Muscle of leg (tissue), 16 donors: ENCODE measurements at places on chromosomes 12 and 14.

DNA sequence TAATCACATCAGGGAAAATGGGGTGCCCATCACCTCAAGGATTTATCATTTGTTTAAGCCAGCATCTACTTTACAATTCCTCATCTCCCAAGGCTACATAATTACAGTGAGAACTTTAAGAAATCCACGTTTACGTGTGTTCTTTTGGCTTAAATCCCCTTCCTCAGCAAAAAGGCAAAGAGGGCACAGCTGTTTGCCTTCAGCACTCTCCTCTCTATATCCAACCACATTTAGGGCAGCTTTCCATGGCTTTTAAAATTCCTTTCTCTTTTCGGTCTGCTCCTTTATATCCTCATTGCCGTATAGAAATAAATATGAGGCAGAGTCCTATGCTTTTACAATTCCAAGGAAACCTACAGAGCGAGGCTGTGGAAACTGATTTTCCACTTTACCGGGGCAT, 175.9 kb downstream of the EMP1 start:
- DNase-seq = peak; percentile 31

DNA sequence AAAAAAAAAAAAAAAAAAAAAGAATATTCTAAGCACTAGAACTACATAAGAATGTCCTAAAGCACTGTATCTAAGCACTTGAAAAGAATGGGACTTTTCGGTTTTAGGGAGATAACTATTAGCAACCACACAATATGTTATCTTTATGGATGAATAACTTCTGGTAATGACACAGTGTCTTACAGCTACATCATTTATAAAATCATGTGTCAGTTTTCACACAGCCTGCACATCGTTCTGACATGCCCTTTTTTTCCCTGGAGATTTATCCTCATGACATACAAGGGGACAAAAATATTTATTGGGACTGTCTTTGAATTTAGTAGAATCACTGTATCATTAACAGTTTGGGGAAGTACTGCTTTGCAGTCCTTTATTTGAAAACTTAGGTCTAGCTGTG, 17.3 kb downstream of the TMEM19 start:
- no peak for DNase-seq

- DNase-seq = peak; percentile 46
Measured at GRCh38 chr12:115343601-115344000, 659.6 kb upstream of the TBX3 start.

DNA sequence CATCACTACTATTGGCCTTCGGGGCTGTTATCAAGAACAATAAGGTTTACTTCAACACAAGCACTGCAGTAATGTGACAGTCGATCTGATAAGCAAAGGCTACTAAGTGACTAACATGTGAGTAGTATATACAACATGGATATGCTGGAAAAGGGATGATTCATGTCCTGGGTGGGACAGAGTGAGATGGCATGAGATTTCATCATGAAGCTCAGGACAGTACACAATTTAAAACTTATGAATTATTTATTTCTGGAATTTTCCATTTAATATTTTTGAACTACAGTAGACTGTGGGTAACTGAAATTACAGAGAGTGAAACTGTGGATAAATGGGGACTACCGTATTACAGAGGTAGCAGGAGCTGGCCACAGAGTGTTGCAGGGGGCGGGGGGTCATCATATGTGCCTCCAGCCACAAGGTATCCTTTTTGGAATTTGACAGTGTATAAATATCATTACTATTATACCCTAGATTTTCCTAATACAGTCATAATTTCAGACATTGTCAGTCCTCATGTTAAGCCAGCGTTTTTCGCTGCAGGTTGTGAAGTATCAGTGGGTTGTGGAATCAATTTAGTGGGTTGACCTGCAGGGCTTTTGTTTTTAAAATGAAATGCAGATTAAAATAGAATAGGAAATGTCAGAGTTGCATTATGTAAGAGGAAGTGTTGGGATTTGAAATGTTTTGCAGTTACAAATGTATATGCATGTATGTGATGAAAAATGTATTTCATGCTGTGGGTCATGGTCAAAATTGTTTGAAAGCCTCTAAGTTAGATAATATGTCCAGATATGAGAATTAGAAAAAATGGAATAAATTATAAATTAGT, 148.0 kb upstream of the NUDT4 start:
- DNase-seq = no peak

GRCh38 chr12:76766161-76766560, 2.2 kb downstream of the ZDHHC17 start:
- DNase-seq = no peak

DNA sequence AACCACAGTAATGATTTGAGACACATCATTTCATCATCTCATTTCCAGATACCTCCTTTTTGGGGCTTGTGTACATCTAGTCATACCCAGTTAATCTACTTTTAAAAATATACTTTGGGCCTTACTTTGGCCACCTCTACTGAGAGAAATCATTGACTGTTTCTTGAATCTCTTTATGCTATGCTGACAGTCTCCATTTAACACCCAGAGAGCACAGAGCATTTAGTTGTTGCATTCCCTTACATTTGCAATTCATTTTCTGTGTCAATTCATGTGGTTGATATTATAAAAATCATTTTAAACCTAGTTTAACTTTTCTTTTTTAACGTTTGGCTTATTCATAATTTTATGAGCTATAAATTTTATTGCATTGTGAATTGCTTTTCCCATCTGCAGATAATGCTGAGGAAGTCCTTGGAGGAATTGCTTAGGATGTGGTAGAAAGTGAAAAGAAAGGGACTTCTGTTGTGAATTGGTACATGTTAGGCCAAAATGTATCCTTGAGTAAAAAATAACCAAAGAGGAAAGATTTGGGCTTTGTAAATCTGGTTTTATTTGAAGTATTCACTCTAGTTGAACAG, 17.0 kb upstream of the SLC15A5 start:
- peak; percentile 50 for DNase-seq

DNA sequence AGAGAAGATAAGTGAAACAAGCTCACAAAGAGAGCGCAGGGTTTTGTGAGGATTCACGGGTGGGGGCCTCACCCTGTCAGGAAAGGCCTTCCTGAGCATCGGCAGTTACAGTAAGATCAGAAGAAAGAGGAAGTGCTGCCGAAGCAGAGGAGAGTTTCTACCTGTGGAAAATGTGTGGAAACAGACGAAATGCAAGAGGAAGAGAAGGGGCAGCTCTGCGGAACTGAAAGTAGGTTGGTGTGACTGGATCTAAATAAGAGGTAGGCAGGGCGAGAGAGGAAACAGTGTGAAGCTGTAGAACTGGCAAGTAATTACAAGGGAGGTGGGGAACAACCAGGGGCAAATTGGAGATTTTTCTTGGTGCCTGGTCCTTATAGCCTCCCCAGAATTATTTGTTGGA, 2.6 kb downstream of the GPR68 start:
- peak; percentile 71 for DNase-seq

- DNase-seq = peak; percentile 66
Measured at GRCh38 chr12:11652351-11653040, 3.0 kb downstream of the ETV6 start.

- no peak for DNase-seq
Measured at GRCh38 chr12:98856897-98857540, 211.9 kb downstream of the APAF1 start.

- peak; percentile 58 for DNase-seq
Measured at GRCh38 chr12:130872179-130873096, 572 bp downstream of the RAN start.

DNA sequence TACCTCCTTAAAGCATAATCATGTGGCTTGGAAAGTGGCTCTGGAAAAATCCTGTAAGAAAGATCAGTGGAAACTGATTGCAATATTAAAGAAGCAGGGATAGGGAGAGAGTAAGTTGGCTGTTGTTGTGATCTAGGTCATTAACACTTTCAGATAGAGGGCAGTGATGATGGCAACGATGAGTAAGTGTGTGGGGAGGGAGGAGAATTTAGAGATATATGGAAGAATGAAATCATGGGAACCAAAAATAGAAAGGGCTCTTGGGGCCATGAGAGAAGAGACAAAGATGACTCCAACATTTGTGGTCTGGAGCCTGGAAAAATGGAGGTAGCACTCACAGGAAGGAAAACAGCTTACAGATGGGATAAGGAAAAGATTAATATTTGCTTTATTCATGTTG, 23.3 kb downstream of the SNRPF start:
- peak; percentile 48 for DNase-seq

DNA sequence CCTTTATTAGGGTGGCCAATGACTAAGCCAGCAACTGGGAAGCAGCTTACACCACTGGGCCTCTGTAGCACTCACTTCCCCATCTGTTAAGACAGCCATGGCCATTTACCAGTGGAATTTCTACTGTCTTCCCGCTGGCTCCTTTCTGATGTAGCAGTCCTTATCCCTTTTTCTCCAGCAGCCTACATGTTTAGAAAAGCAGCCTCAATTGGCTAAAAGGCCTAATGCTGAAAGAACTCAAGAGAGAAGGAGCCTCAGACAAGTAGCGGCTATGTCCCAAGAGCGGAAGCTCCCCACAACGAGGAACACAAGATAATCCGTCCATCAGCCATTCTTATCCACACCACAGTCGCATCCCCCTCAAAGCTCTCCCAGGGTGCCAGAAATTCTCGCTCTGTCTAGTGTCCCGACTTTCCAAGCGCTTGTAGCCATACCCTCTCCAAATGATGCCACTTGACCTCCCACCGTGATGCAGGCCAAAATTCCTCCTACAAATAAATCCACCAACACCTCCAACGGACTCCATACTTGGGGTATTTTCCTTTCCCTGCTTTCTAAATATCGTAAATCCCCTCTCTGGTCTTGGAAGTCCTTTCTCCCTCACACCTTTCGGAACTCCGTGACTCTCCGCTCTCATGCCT, 624 bp downstream of the M6PR start:
- DNase-seq = peak; percentile 42

DNA sequence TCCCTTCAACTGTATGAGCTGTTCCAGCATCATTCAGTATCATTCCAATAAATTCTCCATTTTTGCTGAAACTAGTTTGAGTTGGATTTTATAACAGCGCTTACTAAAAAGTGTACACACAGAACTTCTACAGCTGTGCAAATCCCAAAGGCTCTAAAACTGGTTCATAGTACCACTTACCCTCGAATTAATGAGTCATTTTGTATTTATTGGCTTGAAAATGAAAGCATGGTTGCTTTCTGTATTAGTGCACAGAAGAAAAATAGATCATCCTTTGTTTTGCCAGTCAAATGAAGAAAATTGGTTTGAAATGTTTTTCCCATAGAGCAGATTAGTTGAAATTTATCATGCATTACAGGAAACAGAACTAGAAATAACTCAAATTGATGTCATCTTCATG, 268.3 kb upstream of the CPNE8 start:
- peak; percentile 87 for DNase-seq

- DNase-seq = no peak
Measured at GRCh38 chr12:88805286-88805685, 225.0 kb upstream of the KITLG start.

DNA sequence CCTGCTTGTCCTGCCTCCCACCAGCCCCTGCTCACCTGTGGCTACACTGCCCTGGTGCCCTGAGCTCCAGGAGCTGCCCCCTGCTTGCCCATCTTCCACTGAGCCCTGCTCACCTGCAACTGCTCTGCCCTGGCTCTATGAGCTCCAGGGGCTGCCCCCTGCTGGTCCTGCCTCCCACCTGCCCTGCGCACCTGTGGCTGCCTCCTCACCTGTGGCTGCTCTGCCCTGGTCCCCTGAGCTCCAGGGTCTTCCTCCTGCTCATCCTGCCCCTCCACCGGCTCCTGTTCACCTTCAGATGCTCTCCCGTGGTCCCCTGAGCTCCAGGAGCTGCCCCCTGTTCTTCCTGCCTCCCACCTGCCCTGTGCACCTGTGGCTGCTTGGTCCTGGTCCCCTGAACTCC, 247.6 kb downstream of the TMEM121 start:
- no peak for DNase-seq
